ENCODE measurements at places on chromosomes 16 and 17.

GRCh38 chr17:6072611-6073010 is 2.4 kb downstream of the WSCD1 start:
- DNase-seq, result no peak

GRCh38 chr16:48326915-48327314 is 58.3 kb downstream of the SIAH1 start:
- DNase-seq, result no peak

- DNase-seq, result no peak
Observed at GRCh38 chr17:68674029-68674925, 73.1 kb upstream of the FAM20A start.

DNA sequence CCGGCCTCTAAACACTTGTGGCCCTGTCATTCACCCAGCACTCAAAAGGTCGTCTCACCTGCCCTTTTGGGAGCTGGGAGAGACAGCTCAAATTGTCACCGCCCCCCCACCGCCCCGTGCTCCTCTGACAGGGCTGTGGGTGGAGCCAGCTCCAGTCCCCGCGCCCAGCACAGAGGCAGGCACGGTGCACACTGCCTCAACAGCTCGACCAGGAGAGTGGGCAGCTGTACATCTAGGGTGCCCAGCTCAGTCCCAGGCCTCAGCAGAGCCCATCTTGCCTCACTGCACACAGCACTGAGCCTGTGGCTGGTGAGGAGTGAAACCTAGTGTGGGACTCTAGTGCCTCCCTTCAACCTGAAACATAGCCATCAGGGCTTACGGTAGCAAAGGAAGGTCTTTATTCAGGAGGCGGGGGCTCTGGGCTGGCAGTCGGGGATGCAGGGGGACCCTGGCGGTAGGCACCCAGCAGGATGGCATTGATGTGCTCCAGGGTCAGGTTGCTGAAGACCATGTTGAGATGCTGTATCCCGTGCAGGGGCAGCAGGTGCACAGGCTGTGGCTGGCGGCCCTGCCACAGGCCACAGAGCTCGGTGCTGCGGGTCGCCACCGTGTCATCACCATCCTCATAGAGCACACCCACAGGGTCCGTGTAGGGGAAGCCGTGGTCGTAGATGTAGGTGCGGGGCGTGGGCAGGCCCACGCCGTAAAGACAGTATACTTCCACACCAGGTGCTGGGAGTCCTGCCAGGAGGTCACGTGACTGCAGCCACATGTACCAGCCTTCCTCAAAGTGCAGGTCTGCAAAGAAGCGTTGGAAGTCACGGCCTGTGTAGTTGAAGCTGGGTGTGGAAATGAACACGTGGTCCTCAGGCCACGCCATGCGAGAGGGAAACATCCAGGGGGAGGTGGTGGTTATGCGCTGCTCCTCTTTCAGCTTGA is 3.1 kb upstream of the PSMB10 start:
- no peak for DNase-seq

DNA sequence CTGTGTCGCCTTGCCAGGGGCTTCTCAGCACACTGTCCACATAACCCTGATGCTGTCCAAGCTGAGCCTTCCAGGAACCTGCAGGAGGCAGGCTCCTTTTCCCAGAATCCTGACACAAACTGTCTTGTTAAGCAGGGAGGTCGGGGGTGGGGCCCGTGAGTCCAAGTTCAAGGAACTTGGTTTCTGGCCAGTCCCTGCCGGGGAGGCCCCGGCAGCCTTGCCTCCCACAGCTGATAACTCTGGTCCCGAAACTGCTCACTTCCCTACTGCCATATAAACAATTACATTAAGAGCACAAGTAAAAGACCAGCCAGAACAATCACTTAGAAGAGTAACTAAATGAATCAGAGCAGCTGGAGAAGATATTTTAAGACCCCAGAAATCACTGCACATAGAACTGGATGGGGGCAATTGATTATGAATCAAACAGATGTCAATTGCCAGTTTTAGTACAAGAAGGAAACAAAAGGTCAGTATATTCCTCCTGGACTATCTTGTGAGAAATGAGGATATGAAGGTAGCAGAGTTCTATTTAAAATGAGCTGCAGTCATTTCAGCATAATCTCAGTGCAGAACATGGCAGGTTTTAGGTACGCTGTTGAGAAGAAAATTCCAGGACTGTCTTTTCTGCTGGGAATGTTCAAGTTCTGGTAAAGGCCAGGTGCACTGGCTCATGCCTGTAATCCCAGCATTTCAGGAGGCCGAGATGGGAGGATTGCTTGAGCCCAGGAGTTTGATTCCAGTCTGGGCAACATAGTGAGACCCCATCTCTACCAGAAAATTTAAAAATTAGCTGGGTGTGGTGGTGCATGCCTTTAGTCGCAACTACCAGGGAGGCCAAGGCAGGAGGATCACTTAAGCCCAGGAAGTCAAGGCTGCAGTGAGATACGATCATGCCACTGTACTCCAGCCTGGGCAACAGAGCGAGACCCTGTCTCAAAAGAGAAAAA is 169.8 kb downstream of the PITPNC1 start:
- DNase-seq, result peak; percentile 56

DNA sequence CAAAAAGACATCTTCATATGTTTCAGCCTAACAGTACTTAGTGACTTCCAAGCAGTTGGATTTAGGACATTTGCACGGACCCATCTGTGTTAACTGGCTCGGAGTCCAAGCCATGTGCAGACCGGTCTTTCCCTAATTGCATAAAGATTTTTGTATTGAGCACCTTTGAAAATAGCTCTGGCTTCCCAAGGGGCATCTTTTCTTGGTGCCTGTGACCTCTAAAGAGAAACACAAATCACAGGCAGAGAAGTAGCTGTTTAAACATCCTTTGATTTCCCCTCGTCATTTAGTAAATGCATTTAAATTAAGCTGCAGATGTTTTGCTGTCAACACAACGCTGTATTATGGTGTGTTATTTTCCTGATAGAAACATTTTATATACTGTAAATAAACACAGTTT is 288.2 kb upstream of the SALL1 start:
- no peak for DNase-seq

GRCh38 chr17:41835214-41835799 is 725 bp downstream of the NT5C3B start:
- no peak for DNase-seq

GRCh38 chr16:23026784-23027362 is 122.4 kb downstream of the USP31 start:
- no peak for DNase-seq

DNA sequence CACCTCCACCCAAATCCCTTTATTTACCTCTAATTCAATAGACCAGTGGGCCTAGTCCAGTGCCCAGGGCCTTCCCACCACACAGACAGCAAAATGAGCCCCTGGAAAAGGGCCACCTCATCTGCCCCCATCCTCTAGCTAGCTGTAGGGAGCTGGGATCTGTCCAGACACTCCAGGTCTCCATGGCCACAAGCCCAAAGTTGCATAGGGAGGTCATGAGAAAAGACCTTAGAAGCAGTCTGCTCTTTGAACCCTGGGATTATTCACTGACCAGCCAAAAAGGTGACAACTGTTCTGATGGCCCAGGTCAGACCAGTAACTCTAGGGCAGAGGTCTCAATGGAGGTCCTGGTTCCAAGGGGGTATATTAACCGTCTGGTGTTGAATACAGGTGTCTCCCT is 2.0 kb downstream of the CUEDC1 start:
- no peak for DNase-seq

DNA sequence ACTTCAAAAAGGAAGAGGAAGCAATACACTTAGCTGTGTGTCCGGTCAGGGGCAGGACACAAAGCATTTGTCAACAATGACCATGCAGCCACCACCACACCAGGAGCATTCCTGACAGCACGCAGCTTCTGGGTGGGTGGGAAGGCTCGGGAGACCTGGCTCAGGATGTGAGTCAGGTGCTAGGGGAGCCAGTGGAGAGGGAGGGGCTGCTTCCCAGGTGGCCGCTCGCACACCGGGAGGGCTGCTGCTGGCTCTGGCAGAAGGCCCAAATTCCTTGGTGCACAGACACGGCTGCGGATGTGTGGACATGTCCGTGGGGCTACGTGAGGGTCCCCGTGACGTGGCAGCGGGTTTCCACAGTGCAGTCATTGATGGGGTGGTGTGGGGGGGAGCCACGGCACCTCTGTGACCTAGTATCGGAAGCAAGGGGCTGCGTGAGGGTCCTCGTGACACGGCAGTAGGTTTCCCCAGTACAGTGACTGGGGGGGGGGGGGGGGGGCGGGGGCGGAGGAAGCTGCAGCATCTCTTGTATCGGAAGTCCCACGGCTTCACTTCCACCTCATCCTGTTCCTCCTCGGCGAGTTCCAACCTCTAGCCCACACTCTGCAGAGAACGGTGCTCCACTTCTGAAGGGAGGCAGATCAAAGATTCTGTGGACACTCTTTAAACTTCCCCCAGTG is 112.8 kb downstream of the ZNF778 start:
- no peak for DNase-seq

DNA sequence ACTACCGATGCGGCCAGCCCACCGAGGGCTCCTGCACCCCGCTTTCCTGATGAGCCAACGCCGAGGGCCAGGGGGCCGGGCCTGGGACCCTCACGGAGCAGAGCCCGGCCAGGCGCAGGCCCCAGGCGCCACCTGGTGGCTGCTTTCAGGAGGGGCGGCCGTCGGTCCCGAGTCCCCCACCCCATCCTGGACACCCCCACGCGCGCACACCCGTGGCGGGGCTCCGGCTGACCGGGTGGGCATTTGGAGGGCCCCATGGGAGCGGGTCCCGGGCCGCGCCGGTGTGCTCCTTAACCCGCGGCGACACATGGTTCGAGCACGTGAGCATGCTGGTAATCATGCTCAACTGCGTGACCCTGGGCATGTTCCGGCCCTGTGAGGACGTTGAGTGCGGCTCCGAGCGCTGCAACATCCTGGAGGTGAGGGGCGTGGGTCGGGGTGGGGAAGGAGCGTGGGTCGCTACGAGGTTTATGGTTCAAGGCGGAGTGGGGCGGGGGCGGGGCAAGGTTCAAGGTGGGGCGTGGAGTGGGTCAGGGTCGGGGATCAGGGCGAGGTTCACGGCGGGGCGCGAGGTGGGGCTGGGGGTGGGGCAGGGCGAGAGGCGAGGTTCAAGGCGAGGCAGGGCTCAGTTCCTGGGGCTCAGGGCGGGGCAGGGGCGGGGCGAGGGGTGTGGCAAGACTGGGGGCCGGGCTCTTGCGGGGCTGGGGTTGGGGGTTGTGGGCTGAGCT is 30.2 kb downstream of the TPSG1 start:
- no peak for DNase-seq

- DNase-seq, result no peak
Observed at GRCh38 chr17:53571342-53571741, 251.4 kb upstream of the KIF2B start.

DNA sequence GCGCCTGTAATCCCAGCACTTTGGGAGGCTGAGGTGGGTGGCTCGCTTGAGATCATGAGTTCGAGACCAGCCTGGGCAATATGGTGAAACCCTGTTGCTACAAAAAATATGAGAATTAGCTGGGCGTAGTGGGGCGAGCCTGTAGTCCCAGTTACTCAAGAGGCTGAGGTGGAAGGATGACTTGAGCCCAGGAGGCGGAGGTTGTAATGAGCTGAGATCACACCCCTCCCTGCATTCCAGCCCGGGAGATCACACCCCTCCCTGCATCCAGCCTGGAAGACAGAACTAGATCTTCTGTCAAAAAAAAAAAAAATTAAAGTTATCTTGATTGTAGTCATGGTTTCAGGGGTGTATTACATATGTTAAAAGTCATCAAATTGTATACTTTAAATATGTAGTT is 26.8 kb upstream of the GLG1 start:
- no peak for DNase-seq

GRCh38 chr17:57916925-57917858 is 38.0 kb downstream of the CUEDC1 start:
- no peak for DNase-seq

- no peak for DNase-seq
Observed at GRCh38 chr17:8798846-8799569, at the start of gene MFSD6L. Gene MFSD6L (minus strand): TSS chr17:8799365. CDS start chr17:8799120, 245 bp downstream.

- no peak for DNase-seq
Observed at GRCh38 chr16:80369138-80369958, 171.4 kb upstream of the DYNLRB2 start.

DNA sequence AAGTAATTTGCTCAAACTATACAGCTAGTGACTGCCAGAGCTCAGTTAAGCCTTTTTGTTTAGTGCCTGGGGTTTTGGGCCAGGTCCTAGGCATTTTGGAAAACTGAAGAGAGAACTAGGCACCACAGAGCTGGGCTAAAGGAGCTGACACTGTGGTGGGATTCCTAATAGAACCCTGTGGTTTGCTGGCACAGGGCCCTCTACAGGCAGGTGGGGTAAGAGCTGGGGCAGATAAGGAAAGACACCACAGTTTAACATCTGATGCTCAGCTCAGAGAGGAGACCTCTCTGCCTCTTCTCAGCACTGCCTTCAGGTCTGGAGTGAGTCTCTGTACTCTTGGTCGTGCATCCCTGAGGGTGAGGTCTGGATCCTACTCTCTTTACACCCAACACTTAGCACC is 121.2 kb downstream of the SNX11 start:
- no peak for DNase-seq

GRCh38 chr16:24989494-24989893 is 25.7 kb downstream of the ARHGAP17 start:
- DNase-seq, result no peak

- DNase-seq, result no peak
Observed at GRCh38 chr16:73506568-73507056, 458.7 kb upstream of the ZFHX3 start.

DNA sequence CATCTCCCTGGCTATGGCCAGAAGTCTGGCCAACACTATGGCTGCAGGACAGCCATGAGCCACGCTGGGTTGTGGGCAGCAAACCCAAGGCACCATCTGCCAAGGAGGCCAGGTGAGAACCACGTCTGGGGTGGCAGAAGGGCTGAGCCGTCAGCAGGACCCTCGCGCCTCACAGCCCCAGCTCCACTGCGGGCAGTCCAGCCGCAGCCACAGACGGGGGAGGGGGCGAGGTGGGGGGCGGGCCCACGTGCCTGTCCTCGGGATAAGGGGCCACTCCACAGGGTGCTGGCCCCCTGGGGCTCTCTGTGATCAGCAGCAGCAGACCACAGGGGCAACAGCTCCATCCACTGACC is 6.5 kb upstream of the BAIAP2 start:
- DNase-seq, result no peak

DNA sequence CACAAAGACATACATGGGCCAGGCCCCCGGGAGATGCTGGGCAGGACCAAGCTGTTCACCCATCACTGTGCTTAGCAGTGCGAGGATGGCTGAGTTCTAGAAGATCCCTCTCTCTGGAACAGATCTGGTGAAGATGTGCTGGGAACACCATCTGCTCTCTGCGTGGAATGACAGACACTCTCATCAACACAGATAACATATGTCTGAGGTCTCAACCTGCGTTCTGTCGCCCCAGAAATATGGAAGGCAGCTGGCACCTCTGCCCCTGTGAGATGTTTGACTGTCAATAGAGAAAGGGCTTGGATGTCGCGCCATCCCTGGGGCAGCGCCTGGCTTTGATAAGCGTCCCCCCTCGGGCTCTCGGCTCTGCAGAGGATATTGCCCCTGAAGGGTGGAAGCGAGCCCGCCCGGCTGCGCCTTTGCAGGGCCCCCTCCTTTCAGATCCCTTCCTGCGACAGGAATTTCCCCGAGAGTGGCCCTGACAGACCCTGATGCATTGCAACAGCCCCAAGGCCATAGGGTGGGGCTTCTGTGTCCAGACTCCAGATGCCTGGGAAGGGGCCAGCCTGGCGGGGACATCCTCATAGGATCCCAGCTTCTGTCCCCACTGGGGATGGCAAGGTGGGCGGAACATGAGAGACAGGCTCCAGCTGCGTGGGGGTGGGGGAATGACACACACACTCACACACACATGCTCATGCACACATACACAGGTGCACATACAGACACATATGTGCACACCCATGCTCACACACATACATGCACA is 86.9 kb upstream of the ZNF469 start:
- no peak for DNase-seq
